Fibroblast of mammary gland (primary cell): ENCODE measurements at places on chromosomes 3 and 15.

GRCh38 chr3:12648384-12648959, 15.4 kb downstream of the RAF1 start:
- no peak for DNase-seq

DNA sequence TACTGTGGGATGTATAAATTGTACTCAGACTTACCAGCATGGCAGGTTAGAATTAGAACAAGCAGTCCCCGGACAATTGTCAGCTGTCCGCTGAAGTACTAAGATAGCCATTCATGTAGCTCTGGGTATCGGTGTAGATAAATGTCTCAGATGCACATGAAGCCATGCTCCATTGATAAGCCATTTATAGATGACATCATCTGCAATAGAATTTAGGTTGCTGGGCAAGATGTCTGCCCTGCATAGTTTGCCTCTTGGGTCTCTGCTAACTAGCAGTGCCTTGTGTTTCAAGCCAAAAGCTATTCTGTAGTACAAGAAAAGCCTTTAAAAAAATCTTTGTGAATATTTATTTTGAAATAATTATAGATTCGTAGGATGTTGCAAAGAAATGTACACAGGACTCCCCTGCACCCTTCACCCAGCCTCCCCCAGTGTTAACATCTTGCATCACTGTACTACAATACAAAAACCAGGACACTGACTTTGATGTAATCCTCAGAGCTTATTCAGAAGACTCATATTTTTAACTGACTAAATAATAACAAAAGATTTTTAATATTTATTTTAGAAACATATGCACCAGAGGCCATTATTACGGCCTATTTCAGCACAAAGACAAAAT, 220.6 kb upstream of the THRB start:
- no peak for DNase-seq

DNA sequence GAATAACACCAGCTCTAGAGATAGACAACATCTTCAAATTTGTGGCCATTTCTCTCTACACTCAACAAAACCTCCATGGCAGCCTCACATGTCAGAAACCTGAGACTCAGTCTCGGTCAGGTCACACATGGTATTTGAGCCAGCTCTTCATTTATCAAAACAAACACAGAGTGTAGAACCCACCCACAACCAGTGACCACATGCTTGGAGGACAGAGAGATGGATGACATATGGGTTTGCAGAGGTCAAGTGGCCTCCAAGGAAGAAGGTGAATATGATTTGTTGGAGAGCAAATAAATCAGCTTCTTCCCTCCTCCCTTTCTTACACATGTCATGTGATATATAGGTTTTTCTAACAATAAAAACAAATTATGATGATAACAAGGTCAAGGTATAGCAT, 278.1 kb upstream of the LRTM1 start:
- DNase-seq, result peak; percentile 31

- no peak for DNase-seq
These were observed 583.5 kb downstream of the ROBO1 start for GRCh38 chr3:79184251-79184650.

DNA sequence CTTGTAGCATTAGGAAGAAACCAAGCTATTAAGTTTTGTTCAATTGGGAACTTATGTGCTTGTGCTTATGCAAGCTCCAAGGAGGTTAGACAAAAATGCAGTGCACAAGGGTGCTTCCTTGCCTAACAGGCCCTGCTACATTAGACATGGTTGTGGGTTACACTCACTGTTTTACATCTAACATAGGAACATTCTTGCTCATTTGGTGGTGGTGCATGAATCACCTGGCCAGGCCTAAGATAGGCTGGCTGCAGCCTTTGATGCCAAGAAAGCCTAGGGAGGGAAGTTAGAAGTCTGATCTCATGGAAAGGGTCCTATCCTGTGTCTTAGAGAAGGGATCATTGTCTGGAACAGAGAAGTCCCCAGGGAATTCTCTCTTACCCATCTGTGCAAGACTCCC, 43.5 kb downstream of the CA12 start:
- DNase-seq, result peak; percentile 86

DNA sequence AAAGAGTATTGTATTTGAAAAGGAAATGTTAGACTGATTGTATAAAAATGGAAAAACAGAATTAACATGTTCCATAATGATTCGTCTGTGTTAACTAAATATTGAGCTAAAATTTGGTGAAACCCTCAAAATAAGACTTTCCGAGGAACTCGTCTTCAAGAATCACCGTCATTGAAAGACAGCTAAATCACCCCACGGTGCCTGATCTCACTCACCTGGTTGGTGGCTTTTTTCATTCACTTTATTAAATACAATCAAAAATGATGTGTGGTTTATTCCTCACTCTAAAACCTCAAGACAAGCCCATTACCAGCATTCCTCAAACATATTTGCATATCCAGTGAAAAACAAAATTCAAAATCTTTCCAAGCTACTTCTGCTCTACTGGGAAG, 153.9 kb downstream of the FOXP1 start:
- no peak for DNase-seq
